ENCODE measurements at places on chromosomes 1 and 21.

DNA sequence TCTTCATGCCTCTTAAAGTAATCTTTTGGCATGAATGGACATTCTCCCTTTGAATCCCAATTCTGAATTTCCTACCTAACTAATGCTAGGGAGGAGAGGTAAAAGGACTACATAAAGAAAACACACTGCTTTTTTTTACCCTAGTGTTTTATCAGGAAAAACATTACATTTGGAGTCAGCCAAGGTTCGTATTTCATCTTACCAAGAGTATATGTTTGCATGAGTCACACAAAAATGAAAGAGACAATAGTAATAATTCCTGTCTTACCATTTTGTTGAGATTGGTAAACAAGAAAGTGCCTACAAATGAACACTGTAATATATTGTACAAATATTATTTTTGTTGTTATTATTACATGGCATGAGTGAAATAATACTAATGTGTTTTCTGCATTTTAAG, 112.9 kb upstream of the WARS2 start:
- no peak for DNase-seq

DNA sequence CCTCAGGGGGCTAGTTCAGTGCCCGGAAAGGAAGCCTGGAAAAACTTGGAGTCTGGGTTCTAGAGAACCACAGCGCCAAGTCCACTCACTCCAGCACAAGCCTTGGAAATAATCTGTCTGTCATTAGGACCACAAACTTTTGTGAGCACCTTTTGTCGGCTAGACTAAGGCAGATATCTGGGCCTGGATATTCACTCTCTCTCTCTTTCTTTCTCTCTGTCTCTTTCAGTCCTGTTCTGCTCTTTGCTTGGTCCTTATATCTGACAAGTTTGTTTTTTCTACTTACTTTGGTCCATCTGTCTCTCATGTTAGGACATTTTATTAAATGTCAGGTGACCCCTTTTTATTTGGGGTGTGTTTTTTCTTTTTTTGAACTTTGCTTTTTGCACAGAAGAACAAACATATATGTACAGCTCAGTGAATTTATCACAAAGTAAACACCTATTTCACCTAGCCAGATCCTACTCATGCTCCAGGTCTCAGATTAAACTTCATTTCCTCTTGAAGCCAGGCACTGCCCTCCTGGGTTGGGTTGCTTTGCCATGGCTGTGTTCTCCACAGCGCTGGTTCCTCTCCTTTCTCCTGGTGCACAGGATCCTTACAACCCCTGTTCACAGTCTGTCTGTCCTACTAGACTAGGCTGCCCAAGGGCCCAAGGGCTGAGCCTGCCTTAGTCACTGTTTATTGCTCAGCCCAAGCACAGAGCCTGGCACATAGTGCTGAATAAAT, 40.8 kb downstream of the TCEANC2 start:
- DNase-seq: no peak

GRCh38 chr1:209307846-209308245, 275.7 kb upstream of the CAMK1G start:
- no peak for DNase-seq

DNA sequence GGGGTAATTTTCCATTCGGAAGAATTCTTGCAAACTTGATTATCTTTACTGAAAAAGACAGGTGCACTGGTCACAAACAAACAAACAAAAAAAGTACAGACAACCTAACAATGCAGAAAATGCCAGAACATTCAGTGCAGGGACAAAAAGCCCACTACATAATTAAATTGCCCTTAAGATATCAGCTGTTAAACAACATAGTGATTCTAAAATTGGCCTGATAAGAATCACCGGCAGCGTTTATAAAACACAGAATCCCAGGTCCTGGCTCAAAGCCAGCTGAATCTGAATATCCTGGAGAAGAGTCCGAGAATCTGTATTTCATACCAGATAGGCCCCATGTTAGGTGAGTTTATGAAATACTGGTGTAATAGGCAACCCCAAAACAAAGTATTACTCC, 6.1 kb downstream of the PLPP3 start:
- DNase-seq: no peak

GRCh38 chr1:53367503-53368313, 39.8 kb upstream of the LRP8 start:
- DNase-seq: no peak

GRCh38 chr1:202172015-202172355, 11.6 kb upstream of the PTPN7 start:
- no peak for DNase-seq

DNA sequence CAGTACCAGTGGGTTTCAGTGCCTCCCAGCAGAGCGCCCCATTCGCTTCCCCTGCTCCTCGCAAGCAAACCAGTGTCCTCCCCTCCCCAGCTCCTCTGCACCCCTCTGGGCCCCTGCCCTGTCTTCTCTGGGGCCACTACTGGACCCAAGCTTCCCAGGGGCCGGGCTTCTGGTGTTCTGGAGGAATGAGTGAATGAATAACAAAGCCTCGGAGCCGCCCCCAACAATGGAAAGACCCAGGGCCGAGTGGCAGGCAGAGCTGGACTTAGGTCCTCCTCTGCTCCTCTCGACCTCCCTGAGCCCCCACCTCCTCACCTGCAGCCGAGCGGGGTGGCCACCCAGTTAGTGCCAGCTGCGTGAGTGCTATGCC, 37.6 kb downstream of the MATN1 start:
- DNase-seq: no peak

GRCh38 chr1:171191992-171192391, 6.9 kb downstream of the FMO2 start:
- no peak for DNase-seq

DNA sequence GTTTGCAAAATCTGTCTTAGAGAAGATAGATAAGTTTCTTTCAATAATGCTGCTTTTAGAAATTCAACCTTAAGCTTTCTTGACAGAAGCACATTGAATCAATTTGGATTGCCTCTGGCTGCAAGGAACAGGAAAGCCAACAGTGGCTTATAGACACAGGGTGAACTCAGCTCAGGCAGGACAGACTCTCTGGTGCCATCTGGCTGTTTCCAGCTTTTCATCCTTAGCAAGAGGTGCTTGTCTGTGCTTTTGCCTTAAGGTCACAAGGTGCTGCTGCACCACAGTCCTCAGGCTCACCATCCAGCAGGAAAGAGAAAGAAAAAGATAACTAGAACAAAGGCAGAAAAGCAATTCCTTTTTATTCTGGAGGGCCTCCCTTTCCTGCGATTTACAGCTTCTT, 93.7 kb upstream of the ETS2 start:
- no peak for DNase-seq

GRCh38 chr1:26740952-26741351, 45.1 kb downstream of the ARID1A start:
- DNase-seq: no peak

GRCh38 chr1:24085546-24085945, 26.4 kb downstream of the MYOM3 start:
- DNase-seq: no peak

DNA sequence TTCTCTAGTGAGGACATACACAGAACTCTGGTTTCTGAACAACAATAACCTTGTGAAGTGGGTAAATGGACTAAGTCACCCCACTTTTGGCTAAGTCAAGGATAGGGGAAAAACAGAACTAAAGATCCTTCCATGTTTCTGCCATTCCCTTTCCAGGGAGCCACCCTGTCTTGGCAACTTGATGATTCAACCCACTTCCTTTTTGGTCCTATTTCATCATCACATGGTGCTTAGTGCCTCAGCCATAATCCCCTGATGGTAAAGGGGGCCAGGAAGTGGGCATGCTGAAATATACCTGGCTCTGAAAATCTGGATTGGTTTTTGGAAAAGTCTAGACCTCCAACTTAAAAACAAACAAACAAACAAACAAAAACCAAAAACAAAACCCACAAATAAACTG, 206.4 kb upstream of the FOXD3 start:
- DNase-seq: no peak

GRCh38 chr1:248421384-248421783, 18.5 kb downstream of the OR2T1 start:
- no peak for DNase-seq

DNA sequence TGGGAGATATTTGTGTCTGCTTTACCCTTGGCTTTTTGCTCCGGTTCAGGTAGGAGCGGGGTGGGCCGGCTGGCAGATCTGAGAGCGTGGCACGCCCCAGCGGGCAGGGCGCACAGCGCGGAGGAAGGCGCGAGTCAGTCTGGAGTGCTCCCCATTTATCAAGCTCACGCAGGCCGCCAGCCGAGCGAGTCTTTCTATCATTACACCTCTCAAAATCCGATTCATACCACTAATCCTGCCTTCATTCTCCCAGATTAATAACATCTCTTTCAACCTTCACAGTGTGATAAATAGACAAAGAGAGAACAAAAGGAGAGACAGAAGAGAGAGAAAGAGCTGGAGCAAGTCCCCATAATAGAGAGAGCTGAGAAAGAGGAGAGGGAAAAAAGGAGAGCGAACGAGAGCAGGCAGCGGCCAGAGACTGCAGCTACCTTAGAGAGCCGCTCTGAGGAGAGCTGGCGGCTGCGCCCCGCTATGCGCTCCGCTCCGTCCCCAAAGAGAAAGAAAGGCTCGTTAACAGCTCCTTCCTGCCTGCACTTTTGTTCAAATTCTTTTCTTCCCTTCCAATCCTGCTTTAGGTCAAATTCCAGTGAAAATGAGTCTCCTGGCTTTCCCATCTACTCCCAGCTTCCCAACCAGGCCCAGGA, 48.0 kb downstream of the DMAP1 start:
- DNase-seq: no peak

DNA sequence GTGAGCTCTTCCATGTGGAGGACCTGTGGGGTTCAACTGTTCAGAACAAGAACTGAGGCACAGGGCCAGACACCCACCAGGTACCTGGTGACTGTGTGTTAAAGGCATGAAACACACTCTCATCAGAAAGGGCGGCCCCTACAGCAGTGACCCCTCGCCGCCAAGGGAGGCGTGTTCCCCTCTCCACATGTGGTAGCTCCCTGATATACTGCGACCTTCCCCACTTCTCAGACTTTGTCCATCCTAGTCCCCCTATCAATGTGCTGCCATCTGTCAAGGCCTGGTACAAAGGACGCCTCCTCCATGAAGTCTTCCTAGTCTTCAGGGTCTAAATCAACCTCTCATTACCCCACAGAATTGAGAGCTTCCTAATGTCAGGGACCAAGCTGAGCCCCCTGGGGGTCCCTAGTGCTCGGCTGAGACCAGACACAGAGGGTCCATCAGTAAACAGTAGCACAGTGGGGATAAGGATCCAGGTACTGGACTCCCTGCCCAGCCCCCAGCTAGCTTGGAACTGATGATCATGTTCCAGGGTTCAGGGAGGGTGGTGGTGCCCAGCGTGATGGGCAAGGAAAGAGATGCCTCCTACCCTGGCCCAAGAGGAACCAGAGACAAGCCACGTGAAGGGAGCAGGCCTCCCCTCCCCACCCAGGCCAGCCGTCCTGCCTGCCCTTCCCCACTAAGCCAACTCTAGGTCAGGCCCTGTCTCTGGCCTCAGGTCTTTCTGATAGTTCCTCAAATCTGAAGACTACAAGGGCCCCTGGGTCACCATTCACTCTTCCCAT, 10.3 kb downstream of the SDC3 start:
- DNase-seq: no peak

DNA sequence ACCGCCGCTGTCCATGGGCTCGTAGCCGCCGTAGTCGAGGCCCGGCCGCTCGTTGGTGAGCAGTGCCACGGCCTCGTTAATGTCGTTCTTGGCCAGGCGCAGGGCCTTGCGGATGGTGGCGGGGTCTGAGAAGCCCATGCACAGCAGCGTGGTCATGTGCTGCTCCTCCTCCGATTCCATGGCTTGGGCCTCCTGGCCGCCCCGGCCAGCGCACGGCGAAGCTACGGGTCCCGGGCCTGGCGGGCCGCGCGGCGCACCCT, 300 bp downstream of the USP24 start:
- no peak for DNase-seq

- DNase-seq: no peak
These were observed 10.4 kb downstream of the BARHL2 start for GRCh38 chr1:90706437-90707362.

DNA sequence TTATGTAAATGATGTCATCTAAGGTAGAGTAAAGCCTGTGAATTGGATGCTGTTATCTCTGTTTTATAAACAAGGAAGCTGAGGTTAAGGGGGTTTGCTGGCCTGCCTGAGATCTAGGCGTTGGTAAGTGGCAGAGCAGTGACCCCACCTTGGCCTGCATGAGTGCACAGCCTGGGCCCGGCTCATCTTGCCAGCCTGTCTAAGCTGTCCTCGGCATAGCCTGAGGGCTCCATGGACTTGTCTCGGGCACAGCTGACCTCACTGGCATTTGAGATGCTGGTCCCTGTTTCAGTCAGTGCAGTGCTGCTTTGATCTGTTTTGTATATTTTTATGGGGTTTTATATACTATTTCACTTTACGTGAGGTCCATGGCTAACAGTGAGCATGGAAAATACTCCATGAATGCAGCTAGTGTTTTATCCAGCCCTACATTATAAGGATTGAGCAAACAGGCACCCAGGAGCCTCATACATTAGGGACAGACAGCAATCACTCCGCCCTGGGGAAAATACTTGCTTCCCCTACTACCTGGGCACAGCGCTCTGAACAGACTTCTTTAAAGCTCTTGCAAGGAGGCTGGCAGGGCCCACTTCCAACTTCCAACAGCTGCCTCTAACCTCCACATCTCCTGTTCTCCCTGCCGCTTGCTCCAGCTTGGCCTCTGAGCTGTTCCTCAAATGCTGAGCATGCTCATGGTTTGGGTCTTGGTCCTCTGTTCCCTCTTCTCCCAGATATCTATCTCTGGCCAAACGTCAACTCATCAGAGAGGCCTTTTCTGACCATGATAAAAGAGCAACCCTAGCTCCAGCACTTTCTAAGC, 150.6 kb upstream of the HMGB4 start:
- DNase-seq: no peak

GRCh38 chr1:201883786-201884185, 4.9 kb upstream of the SHISA4 start:
- DNase-seq: no peak

GRCh38 chr1:207999972-208000371, 89.0 kb upstream of the CD34 start:
- no peak for DNase-seq

- no peak for DNase-seq
These were observed 749 bp downstream of the AKIRIN1 start for GRCh38 chr1:38991638-38992411.

DNA sequence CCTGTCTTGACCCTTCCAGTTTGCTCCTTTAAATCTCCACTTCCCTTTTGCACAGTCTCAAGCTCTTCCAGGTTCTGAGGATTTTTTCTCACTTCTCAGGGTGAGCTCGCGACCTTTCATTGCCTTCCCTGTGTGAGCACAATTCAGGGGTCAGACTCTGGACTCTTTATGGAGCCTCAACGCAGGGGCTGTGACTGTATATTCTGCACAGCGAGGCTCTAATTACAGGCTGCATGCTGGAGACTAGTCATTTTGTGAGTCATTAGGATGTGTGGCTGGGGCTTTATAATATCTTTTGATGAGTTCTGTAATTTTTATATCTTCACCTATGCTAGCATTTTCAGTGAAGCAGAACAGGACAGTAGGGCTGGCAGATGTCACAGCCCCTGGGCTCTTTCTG, 270.7 kb downstream of the KAZN start:
- DNase-seq: no peak

- no peak for DNase-seq
These were observed 16.1 kb upstream of the AQP10 start for GRCh38 chr1:154304664-154305337.

DNA sequence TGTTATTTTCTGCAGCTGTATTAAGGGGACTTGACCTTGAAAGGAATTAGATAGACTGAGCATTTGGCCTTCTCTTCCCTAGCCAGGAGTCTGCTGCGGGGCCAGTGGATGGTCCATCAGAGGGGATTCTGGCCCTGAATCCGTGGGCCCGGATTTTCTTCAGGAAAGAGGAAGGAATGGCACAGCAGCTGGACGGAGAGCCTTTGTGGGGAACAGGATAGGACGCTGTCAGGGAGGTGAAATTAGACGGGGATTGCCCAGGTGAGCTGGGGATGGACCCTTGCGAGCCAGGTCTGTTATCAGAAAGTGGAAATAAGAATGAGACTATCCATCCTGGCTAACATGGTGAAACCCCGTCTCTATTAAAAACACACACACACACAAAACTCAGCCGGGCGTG, 1.7 kb upstream of the C2CD2 start:
- no peak for DNase-seq

All from NCI-H1417 treated with DMSO at 0.1 percent for 48 hours (cell line).